ENCODE measurements at places on chromosomes 5 and 9.

GRCh38 chr5:73031839-73032238 lies 76.0 kb downstream of the FCHO2 start:
- DNase-seq = no peak

DNA sequence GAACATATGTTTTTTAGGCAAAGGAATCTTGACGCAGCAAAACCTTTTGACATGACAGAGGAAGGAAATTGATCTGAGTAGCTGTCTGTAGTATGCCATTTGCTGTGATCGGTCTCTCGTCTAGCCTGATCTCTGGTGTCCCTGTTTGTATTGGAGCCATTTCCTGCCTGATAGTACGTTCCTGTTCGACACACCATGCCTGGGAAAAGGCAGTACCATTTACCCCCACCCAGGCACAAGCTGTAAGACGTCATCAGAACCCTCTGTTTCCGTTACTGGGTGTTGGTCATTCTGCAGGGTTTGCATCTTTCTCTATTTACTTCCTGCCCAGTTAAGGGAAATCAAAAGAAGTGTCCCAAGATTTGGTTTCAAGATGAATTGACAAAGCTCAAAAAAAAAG lies 129.7 kb downstream of the CEMIP2 start:
- DNase-seq = no peak

DNA sequence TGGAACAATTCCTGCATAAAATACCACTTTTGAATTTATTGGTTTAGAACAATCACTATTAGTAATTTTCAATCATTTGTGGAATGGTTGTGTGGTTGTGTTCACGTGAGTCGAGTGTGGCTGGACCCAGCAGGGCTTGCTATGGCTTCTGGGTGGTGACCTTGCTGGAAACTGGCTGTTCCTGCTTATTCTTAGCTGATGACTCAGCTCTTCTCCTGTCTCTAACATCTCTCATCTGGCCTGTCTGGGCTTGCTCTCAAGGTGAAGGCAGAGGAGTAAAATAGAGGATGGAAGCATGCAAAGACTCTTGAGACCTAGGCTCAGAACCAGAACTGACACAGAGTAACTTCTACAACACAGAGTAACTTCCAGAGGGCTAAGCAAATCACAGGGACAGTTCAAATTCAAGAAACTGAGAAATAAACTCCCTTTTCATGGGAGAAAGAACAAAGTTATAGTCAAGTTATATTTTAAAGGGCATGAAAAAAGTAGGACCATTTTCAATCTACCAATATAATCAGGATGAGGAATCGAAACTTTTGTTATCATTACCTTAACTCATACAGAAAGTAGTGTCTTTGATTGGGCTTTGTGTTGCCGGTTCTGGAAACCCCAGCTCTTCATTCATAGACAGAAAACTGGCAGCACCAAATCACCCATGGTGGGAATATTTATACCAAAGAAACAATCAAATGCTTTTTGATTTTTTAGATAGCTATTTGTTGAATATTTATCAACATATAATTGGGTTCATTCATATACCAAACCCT lies 665.1 kb downstream of the CDH18 start:
- DNase-seq = no peak

GRCh38 chr5:142785206-142785605 lies 15.0 kb downstream of the ARHGAP26 start:
- DNase-seq = no peak

DNA sequence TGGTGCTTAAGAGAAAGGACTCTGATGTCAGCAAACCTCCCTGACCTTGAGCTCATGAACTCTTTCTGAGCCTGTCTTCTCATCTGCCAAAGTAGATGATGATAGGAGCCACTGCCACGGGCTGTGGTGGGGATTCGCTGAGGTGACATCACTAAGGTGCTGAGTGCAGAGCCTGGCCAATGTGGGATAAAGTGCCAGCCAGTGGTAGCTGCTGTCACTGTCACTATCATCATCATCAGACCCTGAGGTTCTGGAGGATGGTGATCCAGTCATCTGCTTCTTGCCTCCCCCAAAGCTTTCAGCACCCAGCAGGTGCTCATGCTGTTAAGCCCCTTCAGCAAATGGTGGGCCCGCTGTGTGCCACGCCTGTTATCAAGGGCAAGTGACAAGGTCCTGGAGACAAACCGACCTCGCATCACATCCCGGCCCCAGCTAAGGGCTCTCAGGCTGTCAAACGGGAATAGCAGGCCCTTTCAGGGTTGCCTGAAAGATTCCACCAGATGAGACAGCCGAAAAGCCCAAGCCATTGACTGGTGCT lies 6.4 kb downstream of the FPGS start:
- DNase-seq = no peak

DNA sequence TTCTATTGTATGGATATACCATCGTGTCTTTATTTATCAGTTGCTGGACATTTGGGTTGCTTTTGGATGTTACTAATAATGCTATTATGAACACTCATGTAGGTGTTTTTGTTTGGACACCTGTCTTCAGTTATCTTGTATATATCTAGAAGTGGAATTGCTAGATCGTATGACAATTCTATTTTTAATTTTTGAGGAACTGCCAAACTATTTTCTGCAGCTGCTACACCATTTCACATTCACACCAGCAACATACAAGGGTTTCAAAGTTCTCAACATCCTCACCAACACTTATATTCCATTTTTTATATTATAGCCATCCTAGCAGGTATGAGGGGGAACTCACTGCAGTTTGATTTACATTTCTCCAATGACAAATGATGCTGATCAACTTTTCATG lies 324.6 kb downstream of the CAAP1 start:
- no peak for DNase-seq

DNA sequence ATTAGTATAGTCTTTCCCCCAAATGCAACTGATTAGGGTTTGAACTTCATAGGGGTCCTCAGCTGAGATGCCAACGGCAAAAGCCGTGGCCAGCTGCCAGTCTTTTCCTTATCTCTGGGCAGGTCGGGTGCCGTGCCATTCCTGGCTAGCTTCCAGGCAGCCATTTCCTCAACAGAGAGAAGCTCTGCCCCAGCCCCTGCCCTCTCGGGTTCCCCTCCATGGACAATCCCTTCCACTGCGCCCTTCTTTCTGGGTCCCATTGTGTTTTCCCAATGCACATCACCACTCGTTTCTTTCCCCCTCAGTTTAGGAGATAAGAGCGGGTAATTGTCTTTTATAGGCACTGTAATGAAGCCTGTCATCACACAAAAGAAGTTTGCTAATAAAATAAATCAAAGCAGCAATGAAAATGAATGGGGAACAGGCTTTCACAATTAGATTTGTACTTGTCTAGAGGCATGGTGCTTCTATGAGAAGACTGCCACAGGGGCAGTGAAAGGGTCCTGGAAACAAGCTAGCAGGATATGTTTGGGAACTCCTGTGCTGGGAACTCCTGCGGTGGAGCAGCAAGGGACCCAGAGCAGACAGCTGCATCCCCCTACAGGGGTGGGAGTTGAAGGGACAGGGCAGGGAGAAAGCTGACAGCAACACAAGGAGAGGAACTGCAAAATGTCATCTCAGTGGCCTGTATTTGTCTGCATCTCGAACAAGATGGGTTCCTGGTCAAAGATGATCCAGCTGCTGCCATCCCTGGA lies 48.0 kb upstream of the SAP30L start:
- DNase-seq = no peak

- DNase-seq = no peak
Observed at GRCh38 chr5:146440353-146440752, 6.8 kb upstream of the TCERG1 start.

DNA sequence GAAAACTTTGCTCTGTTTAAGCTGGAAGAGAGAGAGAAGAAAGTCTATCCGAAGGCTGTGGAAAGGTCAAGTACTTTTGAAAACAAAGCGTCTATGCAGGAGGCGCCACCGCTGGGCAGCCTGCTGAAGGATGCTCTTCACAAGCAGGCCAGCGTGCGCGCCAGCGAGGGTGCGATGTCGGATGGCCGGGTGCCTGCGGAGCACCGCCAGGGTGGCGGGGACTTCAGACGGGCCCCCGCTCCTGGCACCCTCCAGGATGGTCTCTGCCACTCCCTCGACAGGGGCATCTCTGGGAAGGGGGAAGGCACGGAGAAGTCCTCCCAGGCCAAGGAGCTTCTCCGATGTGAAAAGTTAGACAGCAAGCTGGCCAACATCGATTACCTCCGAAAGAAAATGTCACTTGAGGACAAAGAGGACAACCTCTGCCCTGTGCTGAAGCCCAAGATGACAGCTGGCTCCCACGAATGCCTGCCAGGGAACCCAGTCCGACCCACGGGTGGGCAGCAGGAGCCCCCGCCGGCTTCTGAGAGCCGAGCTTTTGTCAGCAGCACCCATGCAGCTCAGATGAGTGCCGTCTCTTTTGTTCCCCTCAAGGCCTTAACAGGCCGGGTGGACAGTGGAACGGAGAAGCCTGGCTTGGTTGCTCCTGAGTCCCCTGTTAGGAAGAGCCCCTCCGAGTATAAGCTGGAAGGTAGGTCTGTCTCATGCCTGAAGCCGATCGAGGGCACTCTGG lies 32.6 kb downstream of the CD180 start:
- DNase-seq = no peak

GRCh38 chr9:87271696-87272477 lies 225.8 kb upstream of the DAPK1 start:
- DNase-seq = no peak
